ENCODE measurements at places on chromosomes 5 and 9.

DNA sequence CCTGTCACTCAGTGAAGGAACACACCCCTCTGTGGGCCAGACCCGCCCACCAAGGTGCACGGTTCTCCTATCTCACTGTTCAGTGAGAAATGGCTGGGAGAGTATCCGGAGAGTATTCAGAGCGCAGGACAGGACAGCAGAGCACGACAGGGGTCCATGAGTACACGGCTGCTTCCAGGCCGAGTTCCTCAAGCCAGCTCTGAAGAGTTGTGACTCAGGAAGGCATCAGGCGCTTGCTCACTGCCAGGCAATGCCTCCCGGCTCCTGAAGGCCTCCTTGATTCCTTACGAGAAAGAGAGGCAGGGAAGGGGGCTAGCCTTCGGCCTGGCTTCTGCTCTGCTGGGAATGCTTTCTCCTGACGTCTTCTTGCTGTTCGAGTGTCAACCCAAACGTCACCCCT, 132.1 kb upstream of the PPP1R26 start:
- DNase-seq, result no peak

GRCh38 chr9:123769719-123770118, 160.2 kb downstream of the DENND1A start:
- no peak for DNase-seq

GRCh38 chr9:10651012-10651411, 38.2 kb upstream of the PTPRD start:
- no peak for DNase-seq

DNA sequence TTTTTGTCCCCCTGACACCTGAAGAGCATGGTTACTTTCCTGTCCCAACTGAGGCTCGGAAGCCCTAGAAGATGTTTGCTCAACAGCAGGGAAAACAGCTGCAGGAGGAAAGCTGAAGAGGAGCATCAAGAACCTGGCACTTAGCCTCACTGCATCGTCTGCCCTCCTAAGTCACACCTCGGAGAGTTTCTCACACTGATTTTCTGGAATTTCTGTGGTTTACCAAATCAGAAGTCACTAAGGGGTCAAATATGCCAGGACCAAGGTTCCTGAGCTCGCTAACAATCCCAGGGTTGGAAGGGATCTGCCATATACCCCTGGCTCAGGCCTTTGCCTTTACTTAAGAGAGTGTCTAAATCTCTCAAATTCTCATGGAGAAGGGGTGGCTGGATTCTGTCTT, 5.3 kb downstream of the IL12B start:
- no peak for DNase-seq

- DNase-seq, result no peak
Measured at GRCh38 chr5:117588611-117589010, 1014.0 kb upstream of the SEMA6A start.

DNA sequence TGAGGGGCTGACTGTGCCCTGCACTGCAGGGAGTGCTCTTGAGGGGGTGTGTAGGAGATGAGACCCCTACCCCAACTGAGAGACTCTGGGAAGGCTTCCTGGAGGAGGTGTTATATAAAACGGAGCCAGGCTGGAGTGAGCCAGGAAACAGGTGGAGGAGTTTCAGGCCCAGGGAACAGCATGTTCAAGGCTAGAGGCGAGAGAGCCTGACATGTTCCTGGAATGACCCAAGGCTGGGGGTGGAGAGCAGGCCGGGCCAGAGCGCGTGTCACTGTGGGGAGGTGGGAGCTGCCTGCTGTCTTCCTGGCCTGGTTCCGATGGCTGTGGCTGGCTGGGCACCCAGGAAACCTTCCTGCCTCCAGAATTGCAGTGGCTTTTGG, 48.7 kb downstream of the RXRA start:
- DNase-seq, result no peak

DNA sequence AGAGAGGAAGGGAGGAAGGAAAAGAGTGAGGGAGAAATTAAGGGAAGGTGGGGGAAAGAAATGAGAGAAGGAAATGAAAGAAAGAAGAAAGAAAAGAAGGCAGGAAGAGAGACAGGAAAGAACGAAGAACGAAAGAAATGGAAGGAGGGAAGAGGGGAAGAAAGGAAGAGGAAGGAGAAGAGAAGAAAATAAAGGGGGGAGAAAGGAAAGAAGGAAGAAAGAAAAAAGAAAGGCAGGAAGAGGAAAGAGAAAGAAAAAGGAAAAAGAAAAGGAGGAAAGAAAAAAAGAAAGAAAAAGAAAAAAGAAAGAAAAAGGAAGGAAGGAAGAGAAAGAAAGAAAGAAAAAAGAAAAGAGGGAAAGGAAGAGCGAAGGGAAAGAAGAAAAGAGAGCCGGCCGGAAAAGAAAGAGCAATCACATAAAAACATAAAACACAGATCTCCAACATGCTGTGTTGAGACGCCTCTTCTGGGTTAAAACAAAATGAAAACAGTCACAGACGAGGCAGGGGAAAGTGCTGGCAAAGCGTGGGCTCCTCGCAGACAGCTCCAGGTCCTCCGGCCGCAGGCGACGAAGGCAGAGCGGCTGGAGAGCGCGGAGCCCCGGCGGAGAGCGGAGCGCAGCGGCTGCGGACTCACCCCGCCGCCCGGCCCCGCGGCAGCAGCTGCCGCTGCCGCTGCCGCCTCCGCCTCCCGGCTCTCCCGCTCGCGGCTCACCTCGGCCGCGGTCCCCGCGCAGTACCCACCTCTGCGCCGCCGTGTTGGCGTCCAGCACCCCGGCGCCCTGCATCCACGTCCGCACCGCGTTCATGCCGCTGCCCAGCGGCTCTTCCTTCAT, 896 bp downstream of the EBF1 start:
- peak; percentile 47 for DNase-seq

- DNase-seq, result no peak
Measured at GRCh38 chr5:81575924-81576323, 175.0 kb downstream of the SSBP2 start.

- no peak for DNase-seq
Measured at GRCh38 chr5:164898705-164899104, 1393.3 kb downstream of the MAT2B start.

DNA sequence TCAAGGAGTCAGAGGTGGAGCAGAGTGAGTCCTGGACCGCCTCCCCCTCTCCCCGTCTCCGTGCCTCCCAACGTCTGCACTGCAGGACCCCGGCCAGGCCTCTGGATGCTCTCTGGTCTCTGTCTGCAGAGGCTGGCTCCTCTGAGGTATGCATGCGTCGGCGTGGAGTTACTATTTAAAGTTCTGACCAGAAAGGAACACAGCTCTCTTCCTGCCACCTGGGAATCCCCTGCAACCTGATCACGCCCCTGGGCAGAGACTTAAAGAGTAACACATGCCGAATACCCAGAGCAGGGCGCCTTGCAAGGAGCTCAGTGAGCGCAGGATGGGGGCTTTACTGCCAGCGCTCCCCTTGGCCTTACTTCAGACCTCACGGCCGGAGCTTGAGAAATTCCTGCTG, 16.0 kb downstream of the ANXA6 start:
- DNase-seq, result no peak

GRCh38 chr5:72947498-72947897, 8.3 kb upstream of the FCHO2 start:
- no peak for DNase-seq

- no peak for DNase-seq
Measured at GRCh38 chr5:67985686-67986387, 229.7 kb upstream of the PIK3R1 start.

DNA sequence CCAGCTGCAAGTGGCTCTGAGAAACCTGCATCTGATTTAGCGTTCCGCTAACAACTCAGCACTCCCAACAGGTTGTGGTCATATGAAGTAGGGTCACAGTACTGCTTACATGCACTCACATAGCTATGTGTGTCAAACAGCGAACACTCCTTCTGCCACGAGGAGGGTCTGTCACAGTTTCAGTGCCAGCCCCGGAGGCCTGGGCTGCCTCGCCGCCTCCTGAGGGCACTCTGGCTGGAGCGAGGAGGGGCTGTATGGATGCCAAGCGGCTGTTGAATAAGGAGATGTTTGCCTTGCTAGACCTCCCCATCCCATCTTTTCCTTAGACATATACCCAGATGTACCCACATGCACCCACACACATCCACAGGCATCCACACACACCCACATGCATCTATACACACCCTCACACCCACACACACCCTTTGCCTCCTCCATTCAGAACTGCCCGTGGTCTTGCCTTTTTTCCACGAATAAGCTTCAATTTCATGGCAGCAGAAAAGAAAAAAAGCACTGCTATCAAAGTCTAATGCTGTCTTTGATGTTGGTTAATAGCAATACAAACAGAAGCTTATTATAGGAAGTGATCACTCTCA, 95.7 kb downstream of the HSD17B3 start:
- no peak for DNase-seq

DNA sequence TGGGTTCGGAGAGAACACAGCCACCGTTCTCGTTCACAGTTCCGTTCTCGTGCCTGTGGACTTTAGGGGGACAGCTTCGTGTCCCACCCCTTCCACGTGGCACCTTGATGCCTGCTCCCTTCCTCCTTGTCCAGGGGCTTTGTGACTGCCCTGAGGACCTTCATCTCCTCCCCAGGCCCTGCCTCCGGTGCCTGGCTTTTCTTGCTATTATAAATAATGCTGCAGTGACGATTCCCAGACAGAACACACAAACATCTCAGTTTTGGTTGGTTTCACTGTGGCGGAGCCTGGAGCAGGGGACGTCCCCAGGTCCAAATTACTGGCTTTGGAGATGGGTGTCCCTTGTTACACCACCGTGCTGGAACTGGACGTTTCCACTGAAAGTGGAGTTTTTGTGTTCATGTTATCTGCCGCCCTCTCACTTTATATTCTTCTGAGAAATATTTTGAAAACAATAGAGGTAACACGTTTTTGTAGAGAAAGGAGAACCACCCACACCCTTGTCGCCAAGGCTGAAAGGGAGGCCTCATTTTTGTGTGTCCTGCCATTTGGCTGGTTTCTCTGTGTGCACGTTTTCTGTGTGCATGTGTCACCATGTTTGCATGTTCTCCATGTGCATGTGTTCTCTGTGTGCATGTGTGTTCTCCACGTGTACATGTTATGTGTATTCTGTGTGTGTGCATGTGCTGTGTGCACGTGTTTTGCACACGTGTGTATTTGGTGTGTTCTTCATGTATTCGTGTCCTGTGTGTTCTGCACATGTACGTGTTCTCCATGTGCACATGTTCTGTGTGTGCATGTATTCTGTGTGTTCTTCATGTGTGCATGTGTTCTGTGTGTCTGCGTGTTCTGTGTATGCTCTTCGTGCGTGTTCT, 24.2 kb downstream of the WNK2 start:
- DNase-seq, result no peak

- DNase-seq, result no peak
Measured at GRCh38 chr9:37010180-37010579, 23.9 kb downstream of the PAX5 start.

Data from HEK293T (cell line).